ENCODE measurements at places on chromosomes 1 and 21. TPM values are rescaled to one million over a fixed set of nuclear protein-coding genes. Genes with fewer than 3 reads are reported as not detected.

DNA sequence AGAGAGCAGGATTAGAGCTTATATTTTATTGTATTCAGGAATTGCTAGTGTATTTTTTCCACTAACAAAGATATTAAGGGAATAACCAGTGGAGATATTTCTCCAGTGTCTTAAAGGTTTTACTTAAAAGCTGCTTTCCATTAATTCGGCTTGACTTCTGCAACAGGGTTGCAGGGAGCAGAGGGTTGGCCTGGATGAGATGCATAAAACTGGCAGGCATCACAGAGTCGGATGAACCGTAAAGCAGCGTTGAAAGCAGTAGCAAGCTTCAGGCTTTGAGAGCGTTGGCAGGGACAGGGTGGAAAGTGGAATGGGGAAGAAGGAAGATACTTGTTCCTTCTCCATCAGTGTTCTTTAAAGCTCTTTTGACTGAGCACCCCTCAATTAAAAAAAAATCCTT is 237.2 kb downstream of the LMO4 start:
- no peak for DNase-seq

Gene SERTAD4
- not detected for total RNA-seq

DNA sequence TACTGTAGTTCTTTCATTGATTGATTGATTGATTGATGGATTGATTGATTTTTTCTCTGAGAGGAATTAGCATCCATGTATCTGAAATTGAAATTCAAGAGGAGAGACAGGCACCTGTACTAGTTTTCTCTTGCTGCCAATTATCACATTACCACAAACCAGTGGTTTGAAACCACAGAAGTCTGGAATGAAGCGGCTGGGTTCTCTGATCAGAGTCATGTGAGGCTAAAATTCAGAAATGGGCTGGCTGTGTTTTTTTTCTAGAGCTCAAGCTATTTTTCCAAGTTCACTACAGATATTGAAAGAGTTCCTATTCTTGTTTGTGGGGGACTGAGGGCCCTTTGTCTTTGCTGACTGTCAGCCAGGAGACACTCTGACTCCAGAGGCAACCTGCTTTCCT is 10.0 kb downstream of the NBPF3 start:
- no peak for DNase-seq

Gene ADORA3
- total RNA-seq: 0.18 TPM

Gene PLA2G4A
- total RNA-seq: not detected
